ENCODE measurements at places on chromosomes 4 and X. TPM values are rescaled to one million over a fixed set of nuclear protein-coding genes. Genes with fewer than 3 reads are reported as not detected.

DNA sequence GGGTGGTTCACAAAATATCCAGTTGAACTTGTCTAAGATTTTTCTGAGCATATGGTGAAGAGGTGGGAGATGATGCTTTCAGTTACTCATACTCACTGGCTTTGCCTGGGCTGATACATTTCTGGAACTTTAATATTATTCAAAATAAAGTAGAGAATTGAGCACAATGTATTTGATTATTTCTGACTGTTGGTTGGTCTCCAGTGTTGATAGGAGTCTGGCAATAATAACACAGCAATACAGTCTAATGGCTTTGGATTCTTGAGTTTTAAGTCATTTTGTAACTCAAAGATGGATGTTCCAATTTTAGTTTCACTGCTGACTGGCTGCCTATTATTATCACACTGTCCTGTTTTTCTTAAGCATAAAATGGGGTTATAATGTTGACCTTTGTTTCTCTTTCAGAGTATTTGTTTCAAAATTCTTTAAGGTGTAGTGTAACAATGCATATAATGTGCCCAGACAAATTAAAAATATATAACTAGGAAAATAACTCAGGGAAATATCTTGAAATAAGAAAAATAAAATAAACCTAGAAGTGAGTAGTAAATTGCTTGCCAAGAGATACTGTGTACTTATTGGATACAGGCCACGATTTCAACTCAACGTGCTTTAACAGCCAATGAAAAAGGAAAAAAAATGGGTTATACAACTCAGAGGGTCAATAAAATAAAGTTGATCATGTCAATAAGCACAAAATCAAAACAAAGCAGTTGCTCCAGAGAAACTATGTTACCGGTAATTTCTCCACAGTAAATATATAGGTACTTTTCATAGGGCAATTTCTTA lies 99.0 kb downstream of the ARSJ start:
- no peak for DNase-seq

- no peak for DNase-seq
Observed at GRCh38 chr4:740656-741282, 35.1 kb downstream of the PCGF3 start.

DNA sequence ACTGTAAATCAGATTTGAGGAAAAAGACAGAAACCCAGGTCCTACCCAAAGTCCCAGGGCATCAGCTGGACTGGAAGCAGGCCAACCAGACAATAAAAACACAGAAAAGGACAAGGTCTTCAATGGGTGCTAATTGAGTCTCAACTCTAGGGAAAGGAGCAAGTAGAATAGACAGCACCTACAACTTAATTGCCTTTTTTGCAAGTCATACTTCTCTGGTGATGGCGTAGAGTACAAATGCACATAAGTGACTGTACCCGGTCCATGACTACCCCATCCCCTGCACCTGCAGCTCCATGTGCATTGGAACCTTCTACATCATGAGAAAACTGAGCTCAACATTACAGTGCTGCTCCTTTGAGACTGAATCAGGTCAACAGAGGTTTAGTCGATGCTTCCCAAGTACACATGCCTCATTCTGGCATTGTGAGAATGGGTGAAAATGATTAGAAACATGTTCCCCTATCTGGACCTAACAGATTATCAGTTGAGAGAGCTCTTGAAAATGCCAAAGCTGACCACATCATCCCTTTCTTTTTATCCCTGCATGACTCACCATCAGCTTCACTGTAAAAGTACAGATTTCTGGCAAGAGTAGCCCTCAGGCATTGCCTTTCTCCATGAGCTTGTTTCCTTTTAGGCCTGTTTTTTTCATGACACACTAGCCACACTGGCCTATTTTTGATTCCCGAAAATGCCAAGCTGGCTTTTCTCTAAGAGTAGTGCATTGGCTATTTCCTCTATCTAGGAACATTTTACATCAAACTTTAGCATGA lies 298.3 kb downstream of the HS3ST1 start:
- no peak for DNase-seq

QDPR gene
- total RNA-seq, result 51.9 TPM

CASP6 gene
- total RNA-seq, result 11.4 TPM

AKAP14 gene
- not detected for total RNA-seq

All from mesenteric fat pad (tissue), 1 donor.